ENCODE measurements at places on chromosomes 5 and 9.
A peak's percentile ranks its signal among the peaks of the same experiment; 100 is the strongest.

- no peaks in the 10 kb centered on the region for H3K36me3 ChIP-seq
- H3K4me3 ChIP-seq = no peak overlapping the region
- peaks cover 2% of the 10 kb centered on the region for H3K27me3 ChIP-seq
- H3K27ac ChIP-seq = no peak overlapping the region
Measured at GRCh38 chr9:121556082-121556481, 56.4 kb upstream of the GGTA1 start.

DNA sequence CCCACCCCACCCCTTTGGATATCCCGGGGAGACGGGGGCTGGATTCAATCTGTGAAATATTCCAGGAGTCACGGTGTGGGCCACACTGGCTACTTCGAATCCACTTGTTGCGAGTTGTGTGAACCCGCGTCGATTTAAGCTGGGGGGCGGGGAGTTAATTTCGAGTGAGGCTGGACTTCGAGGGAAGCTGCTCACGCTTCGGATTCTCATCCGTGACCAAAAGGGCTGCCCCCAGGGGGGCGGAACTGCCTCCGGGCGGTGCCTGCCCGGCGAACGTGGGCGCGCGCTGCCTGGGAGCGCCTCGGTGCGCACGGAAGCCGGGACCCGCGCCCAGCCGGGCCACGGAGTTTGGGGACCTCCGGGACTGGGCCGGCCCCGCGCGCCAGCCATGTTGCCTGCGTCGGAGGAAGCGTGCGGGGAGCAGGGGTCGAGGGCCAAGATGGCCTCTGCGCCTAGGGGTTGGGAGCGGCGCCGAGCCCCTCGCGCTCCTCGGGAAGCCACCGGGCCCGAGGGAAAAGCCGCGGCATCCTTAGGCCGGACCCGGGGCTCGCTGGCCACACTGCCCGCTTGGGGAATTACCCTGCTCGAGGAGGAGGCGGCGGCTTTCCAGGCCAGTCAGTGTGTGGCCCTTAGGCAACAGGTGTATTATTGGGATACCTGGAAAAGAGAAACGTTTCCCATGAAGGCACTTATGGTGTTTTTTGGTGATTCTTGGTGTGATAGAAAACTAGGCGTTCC, 975 bp downstream of the OCLN start:
- peaks cover 14% of the 10 kb centered on the region for H3K27me3 ChIP-seq
- H3K36me3 ChIP-seq = no peaks in the 10 kb centered on the region
- peak overlapping the region; percentile 56 for H3K27ac ChIP-seq
- DNase-seq = peak; percentile 77
- H3K4me3 ChIP-seq = peak overlapping the region; percentile 95

DNA sequence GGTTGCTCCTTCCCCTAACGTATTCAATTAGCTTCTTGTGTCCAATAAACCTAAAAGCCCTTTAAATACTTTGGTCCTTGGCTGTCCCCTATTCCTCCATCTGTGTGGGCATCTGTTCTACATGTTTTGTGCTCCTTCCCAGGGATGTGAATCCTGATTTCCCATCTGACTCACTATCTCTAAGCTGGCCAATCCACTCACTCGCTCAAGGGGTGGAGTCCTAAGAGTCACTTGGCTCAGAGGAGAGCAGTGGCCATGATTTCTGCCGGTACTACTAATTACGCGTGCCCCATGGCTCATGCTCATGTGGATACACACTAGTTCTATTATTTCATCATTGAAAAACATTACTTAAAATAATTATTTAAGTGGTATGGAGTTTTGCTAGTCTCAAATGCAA, 89.6 kb downstream of the TAF11L14 start:
- H3K4me3 ChIP-seq = no peak overlapping the region
- no peak overlapping the region for H3K27ac ChIP-seq
- H3K4me1 ChIP-seq = no peaks in the 10 kb centered on the region

GRCh38 chr9:106867286-106867685, 4.3 kb downstream of the ZNF462 start:
- H3K27ac ChIP-seq = no peak overlapping the region
- H3K4me1 ChIP-seq = peaks cover 79% of the 10 kb centered on the region
- DNase-seq = no peak
- peak overlapping the region; percentile 90 for H3K4me3 ChIP-seq

DNA sequence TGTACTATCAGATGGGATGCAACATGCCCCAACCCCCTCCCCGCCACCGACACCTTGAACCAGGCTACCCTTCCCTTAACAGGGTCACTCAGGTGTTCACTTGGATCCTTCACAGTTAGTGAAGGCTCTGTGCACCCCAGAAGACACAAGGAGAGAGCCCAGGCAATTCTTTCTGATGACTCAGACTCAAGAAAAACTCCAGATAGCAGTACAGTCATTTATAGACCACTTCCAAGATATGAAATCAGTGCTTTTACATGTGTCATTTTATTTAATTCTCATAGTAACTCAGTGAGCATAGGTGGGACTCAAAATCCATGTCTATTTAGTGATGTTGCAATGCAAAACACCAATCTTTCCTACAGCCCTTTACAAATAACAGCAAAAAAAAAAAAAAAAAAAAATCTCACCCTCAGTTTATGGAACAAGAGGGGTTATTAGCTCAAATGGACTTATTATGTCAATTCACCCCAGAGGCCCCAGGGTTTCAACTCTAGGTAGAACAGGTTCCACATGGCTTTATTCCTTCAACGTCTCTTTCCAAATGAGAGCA, 71.9 kb downstream of the FOXD1 start:
- no peaks in the 10 kb centered on the region for H3K36me3 ChIP-seq
- DNase-seq = no peak
- H3K4me3 ChIP-seq = no peak overlapping the region

DNA sequence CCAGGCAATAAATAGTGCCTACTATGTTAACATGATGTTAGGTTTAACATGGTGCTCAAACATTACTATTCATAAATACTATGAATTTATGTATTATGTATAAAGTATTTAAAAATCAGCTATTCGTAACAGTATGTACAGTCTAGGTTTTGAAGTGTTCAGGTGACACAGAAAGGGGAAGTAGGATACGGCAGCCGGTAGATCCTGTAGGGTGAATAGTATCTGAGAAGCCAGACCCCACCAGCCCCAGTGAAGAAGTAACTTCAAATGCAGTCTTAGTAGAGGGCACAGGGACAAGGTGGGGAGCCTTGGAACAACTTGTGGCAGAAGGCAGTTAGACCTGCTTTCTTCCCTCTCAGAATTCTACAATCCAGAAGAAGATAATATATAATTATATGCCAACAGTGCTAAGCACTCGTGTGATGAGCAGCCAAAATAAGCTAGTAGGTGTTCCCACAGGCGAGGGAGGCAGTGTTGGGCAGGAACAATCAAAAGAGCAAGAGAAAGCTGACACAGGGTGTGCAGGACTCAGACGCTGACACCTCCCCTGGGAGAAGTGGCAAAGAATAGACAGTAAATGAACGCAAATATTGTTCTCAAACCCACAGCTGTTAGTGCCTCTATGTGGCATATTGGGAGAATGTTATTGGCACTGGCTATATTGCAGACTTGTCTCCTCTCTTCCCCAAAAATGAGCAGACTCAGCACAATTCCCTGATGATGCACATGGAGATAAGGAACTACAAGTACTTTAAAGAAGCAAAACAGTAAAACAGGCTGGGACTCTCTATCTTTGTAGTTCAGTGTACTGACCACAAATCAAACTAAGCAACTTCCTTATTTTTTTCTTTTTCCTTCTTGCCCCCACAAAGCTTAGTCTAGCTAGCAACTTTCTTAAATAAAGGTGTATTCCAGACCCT, 4.6 kb downstream of the ZNF367 start:
- no peak overlapping the region for H3K4me3 ChIP-seq
- H3K4me1 ChIP-seq = peaks cover 7% of the 10 kb centered on the region
- H3K36me3 ChIP-seq = no peaks in the 10 kb centered on the region
- H3K27ac ChIP-seq = no peak overlapping the region
- no peak for DNase-seq

DNA sequence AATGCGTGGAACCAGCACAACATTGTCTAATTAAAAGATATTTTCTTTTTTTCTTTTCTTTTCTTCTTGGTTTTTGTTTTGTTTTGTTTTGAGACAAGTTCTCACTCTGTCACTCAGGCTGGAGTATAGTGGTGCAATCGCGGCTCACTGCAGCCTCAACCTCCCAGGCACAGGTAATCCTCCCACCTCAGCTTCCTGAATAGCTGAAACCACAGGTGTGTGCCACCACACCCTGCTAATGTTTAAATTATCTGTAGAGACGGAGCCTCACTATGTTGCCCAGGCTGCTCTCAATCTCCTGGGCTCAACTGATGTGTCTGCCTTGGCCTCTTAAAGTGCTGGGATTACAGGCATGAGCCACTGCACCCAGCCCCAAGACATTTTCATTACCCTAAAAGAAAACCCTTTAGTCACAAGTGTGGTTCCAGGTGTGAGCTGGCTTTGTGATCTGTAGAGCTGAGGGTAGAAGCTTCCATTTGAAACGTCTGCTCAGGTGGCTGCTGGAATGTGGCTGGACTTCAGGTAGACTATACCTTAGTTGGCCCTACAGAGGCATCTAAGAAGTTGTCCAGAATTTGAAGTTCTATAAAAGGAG, 19.1 kb upstream of the NEK6 start:
- no peaks in the 10 kb centered on the region for H3K36me3 ChIP-seq
- H3K27me3 ChIP-seq = no peaks in the 10 kb centered on the region
- H3K27ac ChIP-seq = no peak overlapping the region
- H3K4me3 ChIP-seq = no peak overlapping the region

- no peak for DNase-seq
- no peaks in the 10 kb centered on the region for H3K27me3 ChIP-seq
- peak overlapping the region; percentile 21 for H3K27ac ChIP-seq
Measured at GRCh38 chr5:80165452-80165851, 90.4 kb downstream of the SERINC5 start.

DNA sequence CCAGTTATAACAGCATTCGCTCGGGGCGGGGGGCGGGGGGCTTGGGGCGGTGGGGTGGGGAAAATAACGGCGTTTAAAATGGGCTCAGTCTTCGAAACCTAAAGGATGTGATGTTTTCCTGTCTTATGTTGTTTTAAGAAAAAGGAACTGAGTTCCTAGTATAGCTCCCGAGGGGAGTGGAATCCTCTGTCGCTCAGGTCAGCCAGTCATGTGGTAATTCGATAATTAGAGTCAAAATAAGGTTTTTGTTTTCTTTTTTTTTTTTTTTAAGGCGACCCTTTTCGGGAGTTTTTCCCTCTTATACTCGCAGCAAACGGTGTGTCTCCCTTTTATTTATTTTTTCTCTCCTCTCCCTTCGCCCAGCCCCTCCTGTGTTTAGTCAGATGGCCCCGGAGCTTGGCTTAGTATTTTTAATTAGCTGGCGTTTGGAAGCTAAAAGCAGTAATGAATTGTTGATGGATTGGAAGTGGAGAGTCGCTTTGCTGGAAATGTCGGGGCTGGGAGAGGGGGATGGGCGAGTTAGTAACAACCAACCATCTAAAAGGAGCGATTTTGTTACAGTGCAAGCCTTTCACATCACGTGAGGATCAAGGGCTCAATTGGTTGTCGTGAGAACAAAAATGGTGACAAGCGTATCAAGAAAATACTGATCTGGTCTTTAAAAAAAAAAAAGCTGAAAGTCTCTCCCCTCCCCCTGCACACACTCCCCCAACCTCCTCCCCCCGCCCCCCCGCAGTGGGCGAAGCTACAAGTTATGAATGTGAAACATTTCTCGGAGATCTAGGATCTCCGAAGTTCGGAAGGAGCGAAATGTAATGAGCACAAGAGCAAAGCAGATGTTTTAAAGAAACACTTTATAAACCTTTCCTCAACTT, 714 bp upstream of the ZNF608 start:
- peak overlapping the region; percentile 96 for H3K27ac ChIP-seq
- H3K36me3 ChIP-seq = no peaks in the 10 kb centered on the region
- peak; percentile 93 for DNase-seq
- H3K4me3 ChIP-seq = peak overlapping the region; percentile 69

GRCh38 chr5:111494355-111494999, 17.9 kb downstream of the STARD4 start:
- H3K27me3 ChIP-seq = no peaks in the 10 kb centered on the region
- H3K4me1 ChIP-seq = peaks cover 7% of the 10 kb centered on the region
- no peak overlapping the region for H3K27ac ChIP-seq

DNA sequence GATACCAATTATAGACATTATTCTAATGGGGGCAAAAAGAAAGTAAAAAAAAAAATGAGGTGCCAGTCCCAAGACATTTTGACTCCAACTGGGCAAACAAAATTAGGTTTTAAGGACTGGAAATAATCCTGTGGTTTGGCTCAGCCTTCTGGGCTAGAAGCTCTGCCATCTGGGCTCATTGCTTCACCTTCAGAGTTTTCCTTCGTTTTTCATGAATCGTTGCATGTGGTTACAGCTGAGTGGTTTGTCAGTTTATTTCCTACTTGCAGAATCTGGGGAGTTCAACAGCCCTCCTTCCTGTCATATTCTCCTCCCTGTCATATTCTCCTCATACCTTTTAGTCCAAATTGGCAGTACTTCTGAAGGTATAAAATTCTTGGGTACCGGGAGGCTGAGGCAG, 12.0 kb downstream of the UGT3A2 start:
- no peak overlapping the region for H3K4me3 ChIP-seq
- H3K27ac ChIP-seq = no peak overlapping the region
- DNase-seq = no peak
- H3K36me3 ChIP-seq = no peaks in the 10 kb centered on the region

Data from neural progenitor cell (in vitro differentiated cells).